ENCODE measurements at places on chromosomes 12 and 14. TPM values are rescaled to one million over a fixed set of nuclear protein-coding genes. Genes with fewer than 3 reads are reported as not detected.

GRCh38 chr14:93914278-93914677 lies 12.9 kb upstream of the FAM181A start:
- no peak for DNase-seq

DNA sequence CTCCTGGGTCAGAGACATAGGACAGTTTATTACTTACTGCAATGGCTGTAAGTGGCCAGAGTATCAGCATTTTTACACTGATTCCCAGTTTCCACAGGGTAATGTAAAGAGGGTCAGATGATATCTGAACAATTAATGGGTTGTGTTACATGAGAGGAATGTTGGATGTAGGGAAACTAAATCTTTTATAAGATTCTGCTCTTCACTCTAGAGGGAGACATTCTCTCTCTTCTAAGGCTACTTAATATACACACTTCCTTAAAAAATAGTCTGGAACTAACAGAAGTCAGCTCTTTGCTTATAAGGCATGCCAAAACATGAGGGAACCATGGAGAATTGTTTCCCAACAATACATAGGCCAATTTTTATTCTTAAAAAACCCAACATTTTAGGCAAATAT lies 389.8 kb downstream of the ETNK1 start:
- DNase-seq, result peak; percentile 1

DNA sequence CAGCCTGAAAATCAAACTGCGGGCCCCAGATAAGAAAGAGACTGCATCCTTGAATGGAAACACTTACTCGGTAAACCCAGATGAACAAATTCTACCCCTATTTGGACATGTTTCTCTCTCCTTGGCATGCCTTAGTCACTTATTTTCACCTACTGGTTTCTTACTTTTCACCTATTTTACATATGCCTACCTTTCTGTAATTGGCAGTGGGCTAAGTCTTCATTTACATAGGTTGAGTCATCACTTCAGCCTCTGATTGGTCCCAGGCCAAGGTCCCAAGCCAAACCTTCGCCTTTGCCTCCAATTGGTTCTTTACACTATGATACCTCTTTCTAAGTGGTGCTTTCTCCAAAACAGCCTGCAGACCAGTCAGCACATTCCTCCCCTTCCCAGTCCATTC lies 111.3 kb downstream of the DYRK2 start:
- DNase-seq, result no peak

- DNase-seq, result no peak
Measured at GRCh38 chr14:74902941-74903705, 19.9 kb downstream of the RPS6KL1 start.

DNA sequence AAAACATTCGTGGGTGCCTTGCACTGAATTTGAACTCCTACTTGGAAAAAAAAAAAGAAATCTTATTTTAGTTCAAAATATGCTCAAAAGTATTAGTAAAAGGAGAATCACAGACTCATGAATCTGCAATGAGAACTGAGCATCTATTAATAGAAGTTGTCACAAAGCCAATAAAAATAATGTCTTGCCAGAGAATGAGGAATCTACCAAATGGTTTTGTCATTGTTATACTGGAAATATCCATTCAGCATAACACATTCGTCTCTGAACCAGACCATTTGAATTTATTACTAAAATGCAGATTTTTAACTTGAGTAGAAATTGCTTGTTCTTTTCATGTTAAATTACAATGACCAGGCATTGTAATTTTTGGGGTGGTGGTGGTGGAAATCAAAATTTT lies 11.6 kb upstream of the PTPRB start:
- DNase-seq, result peak; percentile 14

- no peak for DNase-seq
Measured at GRCh38 chr12:29110506-29111442, 38.3 kb upstream of the FAR2 start.

- DNase-seq, result no peak
Measured at GRCh38 chr12:26896913-26897312, 40.9 kb downstream of the INTS13 start.

DNA sequence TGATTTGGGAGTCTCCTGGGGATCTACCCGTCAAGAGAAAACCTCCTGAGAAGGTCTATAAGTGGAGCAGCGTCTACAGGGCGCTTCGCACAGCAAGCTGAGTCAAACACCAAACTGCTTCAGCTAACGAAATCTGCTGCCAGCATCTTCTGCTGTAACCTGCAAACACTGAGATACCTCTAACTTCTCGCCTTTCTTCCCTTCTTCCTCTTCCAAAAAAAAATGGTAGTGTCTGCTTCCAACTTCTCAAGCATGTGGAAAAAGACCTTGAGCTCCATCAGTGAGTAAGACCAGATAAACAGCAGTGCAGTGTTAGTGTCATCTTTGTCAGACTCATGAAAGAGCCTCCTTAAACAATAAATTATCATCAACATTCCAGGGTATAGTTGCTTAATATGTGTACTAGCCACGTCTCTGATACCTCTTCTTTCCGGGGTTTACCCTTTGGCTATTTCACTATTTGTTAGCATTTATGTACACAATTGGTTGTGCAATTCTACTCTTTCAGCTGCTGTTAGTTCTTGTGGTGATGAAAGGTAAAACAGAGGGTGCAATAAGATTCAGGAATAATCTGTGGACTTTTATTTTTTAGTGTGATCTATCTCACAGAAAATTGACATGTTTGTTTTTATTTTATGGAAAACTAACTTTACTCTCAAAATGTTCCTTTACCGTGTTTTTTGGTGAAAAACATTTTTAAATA lies 81.6 kb downstream of the LLPH start:
- DNase-seq, result peak; percentile 86

DNA sequence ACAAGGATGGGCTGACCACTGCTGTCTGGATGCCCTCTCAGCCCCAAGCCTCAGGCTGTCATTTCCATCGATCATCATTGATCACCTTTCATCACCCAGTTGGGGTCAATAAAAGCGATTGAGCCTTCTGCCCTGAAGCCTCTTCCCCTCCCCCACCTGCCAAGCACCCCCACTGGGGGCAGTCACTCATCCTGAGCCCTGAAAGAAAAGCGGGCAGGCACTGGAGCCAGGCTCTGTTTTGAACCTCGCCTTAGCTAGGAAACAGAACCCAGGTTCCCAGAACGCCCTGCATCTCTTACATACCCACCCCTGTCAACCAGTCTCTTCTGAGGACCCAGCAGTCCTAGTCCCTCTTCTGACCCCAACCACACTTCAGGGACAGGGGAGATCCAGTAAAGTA lies 5.8 kb downstream of the SMUG1 start:
- DNase-seq, result no peak

- peak; percentile 31 for DNase-seq
Measured at GRCh38 chr14:52259434-52259833, 8.1 kb upstream of the PTGDR start.

DNA sequence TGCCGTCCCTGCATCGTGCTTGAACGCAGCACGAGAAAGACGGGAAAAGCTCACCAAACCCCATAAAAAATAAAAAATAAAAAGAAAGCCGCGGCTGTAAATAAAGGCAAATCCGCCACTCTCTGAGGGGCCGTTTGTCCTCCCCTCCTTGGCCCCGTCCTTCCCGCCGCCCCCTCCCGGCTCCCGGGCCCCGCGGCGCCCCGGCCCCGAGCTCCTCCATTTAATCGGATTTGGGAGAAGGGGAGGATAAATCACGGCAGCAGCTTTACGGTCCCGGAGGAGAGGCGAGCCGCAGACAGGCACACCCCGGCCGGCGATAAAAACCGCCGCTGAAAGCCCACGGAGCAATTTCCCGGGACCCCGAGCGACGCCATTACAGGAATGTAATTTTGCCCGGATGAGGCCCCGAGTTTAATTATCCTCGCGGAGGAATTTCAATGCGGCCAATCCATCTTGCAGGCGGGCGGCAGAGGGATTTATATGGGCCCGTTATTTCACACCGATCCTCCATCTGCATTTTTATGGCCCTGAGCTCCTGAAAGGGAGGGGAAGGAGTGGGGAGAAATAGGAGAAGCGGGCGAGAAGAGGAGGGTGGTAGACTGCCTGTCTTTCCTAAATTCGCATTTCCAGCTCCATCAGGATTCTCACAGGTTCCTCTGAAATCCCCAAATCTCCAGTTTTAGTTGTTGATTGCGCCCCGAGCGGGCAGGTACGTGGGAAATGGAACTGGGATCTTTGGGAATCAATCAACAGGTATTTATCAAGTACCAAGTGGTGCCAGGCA lies 1.3 kb upstream of the ATP5MC2 start:
- peak; percentile 36 for DNase-seq

- DNase-seq, result no peak
Measured at GRCh38 chr12:5593998-5594397, 162.1 kb downstream of the NTF3 start.

GRCh38 chr12:130818635-130819576 lies 20.1 kb downstream of the STX2 start:
- DNase-seq, result peak; percentile 19

DNA sequence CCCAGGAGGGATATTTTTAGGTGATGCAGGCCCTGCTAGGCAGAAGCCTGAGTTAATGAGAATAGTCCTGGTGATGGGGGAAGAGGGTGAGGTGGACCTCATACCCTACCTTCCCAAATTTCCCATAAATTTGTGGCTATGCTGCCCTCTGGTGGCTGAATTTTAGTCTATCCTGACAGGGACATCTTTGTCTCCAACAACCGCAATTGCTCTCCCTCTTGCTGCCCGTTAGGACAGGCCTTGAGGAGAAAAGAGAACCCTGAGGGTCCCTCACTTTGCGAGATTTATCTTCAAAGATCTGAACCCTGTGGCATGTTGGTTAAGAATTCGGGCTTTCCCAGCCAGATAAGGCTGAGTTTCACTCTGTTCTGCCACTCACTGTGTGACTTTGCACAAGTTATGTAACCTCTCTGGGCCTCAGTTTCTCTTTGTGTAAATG lies 9.8 kb upstream of the ZNF385A start:
- peak; percentile 57 for DNase-seq

- peak; percentile 79 for DNase-seq
Measured at GRCh38 chr14:68217791-68218340, 398.3 kb downstream of the RAD51B start.

DNA sequence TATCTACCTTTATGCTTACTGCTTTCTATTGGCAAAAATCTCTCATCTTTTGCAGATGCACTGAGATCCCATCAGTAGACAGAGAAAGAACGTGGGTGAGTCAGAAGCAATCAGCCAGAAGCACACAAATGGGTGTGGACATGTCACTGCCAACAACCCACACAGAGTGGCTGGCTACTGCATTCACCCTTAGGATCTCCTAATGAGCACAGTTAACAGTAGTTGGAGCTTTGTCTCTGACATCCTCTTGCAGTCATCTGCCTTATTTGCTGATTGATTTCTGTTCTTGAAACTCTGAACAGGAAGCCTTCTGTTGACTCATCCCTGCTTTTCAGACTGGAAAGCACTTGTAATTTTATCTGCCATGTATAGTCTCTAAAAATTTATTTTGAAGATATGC lies 117.2 kb downstream of the RGS6 start:
- no peak for DNase-seq

GRCh38 chr12:78420991-78421390 lies 443.6 kb upstream of the SYT1 start:
- DNase-seq, result peak; percentile 24

GRCh38 chr14:69917287-69917686 lies 38.1 kb downstream of the SMOC1 start:
- DNase-seq, result no peak

DNA sequence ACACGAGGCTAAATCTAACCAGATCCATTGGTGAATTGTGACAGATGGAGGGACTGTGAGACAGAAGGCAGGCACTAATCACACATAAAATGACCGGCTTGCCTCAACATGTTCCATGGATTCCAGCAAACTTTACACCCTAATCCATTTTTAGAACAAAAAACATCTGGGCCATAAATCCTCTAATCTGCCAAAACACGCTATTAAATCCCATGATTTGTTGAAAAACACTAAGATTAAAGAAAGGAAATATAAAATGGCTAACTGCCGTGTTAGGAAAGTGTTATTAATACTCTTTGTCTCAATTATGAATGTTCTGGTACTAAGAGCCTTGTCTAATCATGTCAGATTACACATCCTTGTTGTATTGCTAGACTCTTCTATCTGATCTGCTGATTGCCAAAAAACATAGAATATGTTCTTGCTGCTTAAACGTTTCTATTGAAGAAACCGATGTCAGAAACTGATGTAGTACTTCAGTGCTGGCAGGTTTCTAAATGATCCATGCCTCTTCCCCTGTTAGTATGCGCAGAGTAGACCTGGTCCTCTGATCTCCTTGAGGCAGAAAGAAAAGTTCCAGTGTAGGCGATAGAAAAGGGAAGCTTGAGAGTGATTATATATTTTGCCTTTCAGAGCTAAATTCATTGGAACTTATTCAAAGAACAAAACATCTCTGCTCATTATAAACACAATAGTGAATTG lies 384.9 kb downstream of the SOX5 start:
- DNase-seq, result peak; percentile 83

DNA sequence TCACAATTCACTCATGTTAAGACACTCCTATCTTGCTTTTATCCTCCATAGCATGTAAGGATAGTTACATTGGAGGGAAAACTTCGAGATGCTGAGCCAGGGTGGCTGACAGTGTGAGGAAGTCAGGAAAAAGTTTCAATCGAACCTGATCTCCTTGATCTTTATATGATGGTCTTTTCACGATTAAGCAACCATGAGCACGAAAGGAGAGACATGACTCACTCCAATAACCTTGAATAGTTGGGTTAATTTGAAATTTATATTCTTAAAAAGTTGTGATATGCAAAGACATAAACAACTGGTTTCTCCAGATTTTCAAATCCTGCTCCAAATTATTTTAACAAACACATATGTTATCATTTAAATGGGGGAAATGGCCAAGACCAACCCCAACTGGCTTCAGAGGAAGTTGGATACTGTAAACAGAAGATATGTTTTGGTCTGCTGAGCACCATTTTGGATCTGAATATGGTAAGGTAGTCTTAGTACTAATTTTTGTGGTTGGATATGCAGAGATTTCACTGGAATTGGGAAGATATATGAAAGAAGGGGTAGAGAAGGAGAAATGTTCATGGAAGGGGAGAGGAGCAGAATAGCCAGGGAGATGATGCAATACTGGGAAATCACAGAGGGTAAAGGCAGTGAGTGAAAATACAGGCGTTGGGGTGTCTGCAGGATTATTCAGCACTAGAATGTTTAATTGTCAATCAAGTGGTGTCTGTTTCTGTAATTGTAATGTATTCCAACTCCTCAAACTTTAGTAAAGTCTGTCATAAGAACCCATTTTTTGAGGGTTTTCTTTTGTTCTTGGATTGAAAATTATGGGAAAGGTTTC lies 185.2 kb upstream of the SLC38A2 start:
- peak; percentile 65 for DNase-seq

DNA sequence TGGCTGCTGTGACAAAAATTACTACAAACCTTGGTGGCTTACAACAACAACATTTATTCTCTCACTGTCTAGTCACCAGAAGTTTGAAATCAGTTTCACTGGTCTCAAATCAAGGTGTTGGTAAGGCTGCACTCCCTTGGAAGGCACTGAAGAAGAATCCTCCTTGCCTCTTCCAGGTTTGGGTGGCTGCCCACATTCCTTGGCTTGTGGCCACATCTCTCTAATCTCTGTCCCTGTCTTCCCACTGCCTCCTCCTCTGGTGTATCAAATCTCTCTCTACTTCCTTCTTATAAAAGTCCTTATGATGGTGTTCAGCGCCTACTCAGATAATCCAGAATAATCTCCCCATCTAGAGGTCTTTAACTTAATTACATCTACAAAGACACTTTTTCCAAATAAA lies 31.0 kb downstream of the PLCZ1 start:
- no peak for DNase-seq

FGF6 gene
- total RNA-seq, result not detected

CEBPE gene
- total RNA-seq, result not detected

KRT3 gene
- total RNA-seq, result not detected

ST8SIA1 gene
- total RNA-seq, result 1.3 TPM

FGF23 gene
- not detected for total RNA-seq

HPD gene
- not detected for total RNA-seq

OR6C74 gene
- total RNA-seq, result not detected

GOLGA3 gene
- 148 TPM for total RNA-seq

GPRC5A gene
- total RNA-seq, result 25.8 TPM

PTPRO gene
- total RNA-seq, result under 0.01 TPM
